ENCODE measurements at places on chromosomes 7 and 10. TPM values are rescaled to one million over a fixed set of nuclear protein-coding genes. Genes with fewer than 3 reads are reported as not detected.

The SH2D4B gene
- 0.09 TPM for total RNA-seq

The MSS51 gene
- total RNA-seq: 0.36 TPM

The EEPD1 gene
- 56.9 TPM for total RNA-seq

The DENND10 gene
- total RNA-seq: 48.9 TPM

The WEE2 gene
- total RNA-seq: not detected

The FEZF1 gene
- not detected for total RNA-seq

Data from A549 treated with Mapracorat at 1 μM for 4 hours (cell line).